ENCODE measurements at places on chromosomes 4 and X. TPM values are rescaled to one million over a fixed set of nuclear protein-coding genes. Genes with fewer than 3 reads are reported as not detected.

- DNase-seq: no peak
These were observed 430 bp upstream of the TRPC3 start for GRCh38 chr4:121952290-121952689.

- no peak for DNase-seq
These were observed 55.1 kb downstream of the NAF1 start for GRCh38 chr4:163111588-163111987.

DNA sequence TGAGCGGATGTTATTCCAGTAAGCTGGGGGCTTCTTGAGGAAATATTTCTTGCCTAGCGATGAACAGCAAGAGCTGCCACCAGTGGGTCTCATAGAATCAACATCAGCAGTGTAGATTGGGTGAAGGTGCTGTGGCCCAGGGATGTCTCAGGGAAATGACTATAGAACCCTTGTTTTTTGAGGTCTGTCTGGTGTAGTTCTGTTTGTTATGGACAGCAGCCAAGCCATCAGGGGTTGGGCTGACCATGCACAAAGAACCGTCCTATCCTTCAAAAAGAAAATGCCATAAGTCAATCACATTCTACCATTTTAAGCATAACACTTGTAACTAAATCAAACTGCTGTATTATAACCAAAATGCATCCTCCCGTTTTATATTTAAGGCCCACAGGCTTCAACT, 17.3 kb upstream of the C1GALT1C1 start:
- no peak for DNase-seq

GRCh38 chr4:140239311-140239710, 85.3 kb upstream of the MAML3 start:
- DNase-seq: no peak

DNA sequence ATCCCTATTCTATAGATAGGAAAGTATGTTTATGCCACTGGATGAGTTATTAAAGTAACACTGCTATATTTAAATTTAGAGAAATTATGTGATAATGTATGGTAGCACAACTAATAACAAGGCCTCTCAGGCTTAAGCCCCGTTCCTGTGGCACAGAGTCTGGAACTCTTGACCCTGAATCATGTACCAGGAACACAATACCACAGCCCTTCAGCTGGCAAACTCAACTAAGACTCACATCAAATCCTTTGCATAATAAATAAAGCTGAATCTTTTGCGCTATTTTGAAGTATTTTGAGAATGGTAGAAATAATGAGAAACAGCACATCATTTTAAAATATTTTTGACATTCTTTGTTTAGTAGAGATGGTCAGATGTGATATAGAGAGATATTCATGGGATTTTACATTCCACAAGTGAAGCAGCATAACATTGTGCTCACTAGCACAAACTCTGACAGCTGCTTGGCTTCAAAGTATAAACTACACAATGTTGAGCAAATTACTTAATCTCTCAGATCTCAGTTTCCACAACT, 478.4 kb upstream of the FAM241A start:
- DNase-seq: no peak

GRCh38 chrX:41970419-41970818, 47.1 kb upstream of the CASK start:
- no peak for DNase-seq

Gene IL13RA2
- polyA plus RNA-seq: 1.2 TPM

DNA sequence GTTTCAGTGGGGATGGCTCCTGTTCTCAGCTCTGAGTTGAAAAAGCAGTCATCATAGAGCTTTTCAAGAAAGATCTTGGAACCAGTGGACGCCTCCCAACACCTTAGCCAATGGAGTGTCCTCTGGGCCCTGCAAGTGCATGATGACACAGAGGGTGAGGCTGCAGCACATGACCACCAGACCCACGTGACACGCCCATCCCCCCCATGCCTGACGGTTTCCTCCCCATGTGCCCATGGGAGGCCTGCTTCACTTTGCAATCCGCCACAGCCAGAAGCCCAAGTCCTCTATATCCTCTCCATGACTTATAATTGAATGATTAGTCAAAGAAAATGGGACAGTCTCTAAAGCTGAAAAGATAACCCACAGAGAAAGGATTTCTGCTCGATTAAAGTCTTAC, 187.0 kb downstream of the AFAP1 start:
- DNase-seq: no peak

DNA sequence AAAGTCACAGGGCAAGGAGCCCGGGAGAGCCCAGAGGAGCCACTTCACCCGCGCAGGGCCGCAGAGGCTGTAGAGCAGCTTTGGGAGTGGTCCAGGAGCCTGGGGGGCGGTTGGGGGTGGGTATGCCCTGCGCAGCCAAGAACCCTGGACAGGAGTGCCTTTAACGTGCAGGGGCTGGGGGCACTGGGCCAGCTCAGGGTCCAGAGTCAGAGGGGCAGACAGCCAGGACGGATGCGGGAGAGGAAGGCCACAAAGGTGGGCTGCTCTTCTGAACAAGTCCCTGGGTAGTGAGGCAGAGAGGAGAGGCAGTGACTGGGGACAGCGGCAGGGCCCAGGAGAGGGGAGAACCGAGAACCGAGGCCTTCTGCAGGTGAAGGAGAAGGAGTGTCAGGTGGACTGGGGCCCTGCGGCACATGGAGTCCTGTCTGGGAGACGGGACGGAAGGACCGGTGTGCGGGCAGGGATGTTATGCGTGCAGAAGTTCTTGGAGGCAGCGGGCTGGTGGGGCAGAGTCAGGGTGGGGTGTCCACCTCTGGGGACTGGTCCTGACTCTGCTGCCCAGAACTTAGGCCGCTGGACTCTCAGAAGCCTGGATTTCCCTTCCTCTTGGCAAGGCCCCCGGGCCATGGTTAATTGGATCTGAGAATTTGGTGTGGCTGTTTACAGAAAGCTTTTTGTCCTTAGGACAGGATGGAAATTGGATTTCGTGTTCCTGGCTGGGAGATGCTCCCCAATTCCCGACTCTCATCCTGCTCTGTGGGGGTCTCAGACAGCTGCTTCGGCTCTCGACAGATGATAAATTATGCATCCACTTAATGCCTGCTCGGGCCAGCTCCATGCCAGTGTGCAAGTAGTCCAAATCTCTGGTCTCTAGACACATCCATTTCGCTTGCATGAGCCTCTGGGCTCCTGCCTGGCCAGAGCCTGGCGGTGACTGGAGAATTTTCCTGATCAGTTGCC, 31.9 kb downstream of the ADRA2C start:
- DNase-seq: no peak

GRCh38 chr4:138062929-138063328, 179.2 kb downstream of the SLC7A11 start:
- DNase-seq: no peak
